Spleen (tissue), 13 donors: ENCODE measurements at places on chromosomes 4 and X. TPM values are rescaled to one million over a fixed set of nuclear protein-coding genes. Genes with fewer than 3 reads are reported as not detected.

GNPDA2 gene
- total RNA-seq = 18.8 TPM

- DNase-seq = no peak
Observed at GRCh38 chr4:14184265-14184664, 556.7 kb upstream of the BOD1L1 start.

CXorf49B gene
- not detected for total RNA-seq

DNA sequence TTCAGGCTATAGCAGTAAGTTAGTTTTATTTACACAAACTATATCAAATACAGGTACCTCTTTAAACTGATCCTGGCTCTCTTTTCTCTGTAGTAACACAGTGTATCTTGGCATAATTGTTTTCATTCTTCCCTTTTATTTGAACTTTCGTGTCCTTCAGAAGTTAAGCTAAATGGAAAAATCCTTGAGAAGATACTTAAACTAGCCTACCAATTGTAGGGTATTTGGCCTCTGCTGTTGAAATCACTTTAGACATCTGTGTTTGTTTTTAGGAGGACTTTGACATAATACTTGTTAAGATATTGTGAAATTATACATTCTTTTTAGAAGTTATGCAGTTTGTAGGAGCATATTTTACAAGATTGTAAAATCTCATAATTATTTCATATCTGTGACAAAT lies 90.3 kb upstream of the GK2 start:
- DNase-seq = no peak

DNA sequence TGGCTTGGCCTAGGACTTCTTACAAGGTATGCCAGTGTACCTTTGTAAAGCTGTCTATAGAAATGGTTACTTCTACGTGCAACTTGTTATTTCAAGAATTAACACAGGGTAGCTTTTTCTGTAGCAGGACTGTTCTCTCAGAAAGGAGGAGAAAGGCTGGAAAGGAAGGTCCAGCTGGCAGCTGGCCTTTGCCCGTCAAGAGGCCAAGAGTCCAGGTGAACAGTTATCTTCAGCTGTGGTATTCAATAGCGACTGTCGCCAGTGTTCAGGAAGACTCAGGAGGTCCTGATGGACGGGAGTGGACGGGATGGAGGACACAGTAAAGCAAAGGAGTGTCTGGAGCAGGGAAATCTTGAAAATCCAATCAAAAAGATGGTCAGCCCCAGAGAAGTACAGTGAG lies 4.7 kb downstream of the CYP4V2 start:
- no peak for DNase-seq

GRCh38 chr4:54527532-54527931 lies 130.2 kb upstream of the KIT start:
- no peak for DNase-seq

VSIG4 gene
- total RNA-seq = 113 TPM

DNA sequence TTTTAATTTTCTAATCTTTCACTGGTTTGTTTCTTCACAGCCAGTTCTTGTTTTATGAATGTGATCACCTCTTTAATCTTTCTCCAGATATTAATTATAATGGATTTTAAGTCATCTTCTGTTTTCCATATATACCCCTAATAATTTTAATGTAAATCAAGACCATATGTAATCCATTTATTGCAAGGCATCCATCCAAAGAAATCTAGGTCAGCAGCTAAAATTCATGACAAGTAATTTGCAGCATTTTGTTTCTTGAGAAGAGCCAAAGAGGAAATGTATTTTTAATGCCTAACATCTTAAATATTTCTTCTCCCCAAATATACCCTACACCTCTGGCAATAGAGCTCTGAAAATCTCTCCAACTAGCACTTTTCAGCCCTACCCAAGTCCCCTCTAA lies 81.1 kb downstream of the SUPT20HL2 start:
- no peak for DNase-seq

DNA sequence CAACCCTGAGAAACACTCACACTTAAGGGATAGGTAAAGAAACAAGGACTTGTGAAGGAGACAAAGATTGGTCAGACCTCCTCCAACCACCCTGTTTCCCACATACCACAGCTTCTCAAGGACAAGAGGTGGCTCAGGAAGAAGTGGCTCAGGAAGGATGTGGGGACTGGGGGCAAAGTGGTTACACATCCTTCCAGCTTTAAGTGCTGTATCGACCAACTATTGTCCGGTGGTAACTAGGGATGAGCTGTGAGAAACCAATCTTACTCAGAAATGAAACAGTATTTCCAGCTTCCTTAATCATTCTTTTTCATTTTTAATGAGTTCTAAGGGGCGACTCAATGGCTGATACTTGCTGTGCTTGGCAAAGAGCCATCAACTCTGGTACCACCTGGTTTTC lies 8.5 kb upstream of the LHFPL1 start:
- DNase-seq = no peak

GRCh38 chr4:2251073-2251794 lies 9.3 kb upstream of the HAUS3 start:
- peak; percentile 69 for DNase-seq

- no peak for DNase-seq
Observed at GRCh38 chr4:183860731-183861130, 44.4 kb upstream of the STOX2 start.

DNA sequence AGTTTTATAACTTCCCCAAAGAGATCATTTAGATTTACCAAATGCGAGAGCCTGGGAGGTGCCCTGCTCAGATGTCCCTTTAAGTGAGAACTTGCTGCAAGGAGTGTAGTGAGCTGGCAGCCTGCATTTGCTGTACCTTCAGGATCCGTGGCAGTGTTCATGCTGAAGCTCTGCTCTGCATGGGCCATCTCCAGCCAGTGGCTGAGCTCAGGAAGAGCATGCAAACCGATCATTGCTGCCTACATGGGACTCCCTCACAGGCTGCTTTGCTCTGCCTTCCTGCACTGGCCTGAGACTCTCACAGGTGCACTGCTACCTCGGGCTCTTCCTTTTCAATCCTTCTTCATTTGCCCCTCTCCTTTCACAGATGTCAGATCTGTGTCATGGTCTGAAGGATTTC lies 152.0 kb upstream of the SFRP2 start:
- DNase-seq = no peak

CXorf49 gene
- total RNA-seq = not detected

- DNase-seq = no peak
Observed at GRCh38 chr4:81743731-81744435, 272.2 kb upstream of the RASGEF1B start.

DNA sequence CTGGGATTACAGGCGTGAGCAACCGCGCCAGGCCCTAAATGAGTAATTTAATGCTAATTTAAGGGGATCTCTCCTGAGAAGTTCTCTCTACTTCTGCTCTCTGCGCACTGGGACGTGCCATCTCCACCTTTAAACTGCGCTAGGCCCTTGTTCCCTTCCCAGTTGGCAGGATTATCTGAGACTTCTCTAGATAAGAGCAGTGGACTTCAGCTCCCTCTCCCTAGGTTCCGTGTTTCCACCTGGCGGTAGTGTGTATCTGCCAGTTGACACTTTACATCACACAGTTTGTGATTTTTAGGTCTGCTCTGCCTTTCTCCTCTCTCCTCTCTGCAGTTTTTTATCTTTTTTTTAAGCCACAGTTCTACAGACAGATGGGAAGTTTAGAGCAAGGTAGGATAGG lies 40.2 kb downstream of the ARHGAP10 start:
- no peak for DNase-seq

GRCh38 chr4:4992833-4993232 lies 26.4 kb downstream of the CYTL1 start:
- no peak for DNase-seq

FDCSP gene
- total RNA-seq = 9.8 TPM

COL4A6 gene
- total RNA-seq = 0.76 TPM

GRCh38 chr4:150268444-150268843 lies 190.2 kb downstream of the DCLK2 start:
- DNase-seq = no peak

GRCh38 chrX:39895218-39896110 lies 202.3 kb downstream of the BCOR start:
- DNase-seq = no peak

FHDC1 gene
- total RNA-seq = 11.6 TPM

- no peak for DNase-seq
Observed at GRCh38 chr4:143360838-143361625, 24.4 kb downstream of the GAB1 start.

- no peak for DNase-seq
Observed at GRCh38 chr4:80007745-80008149, 65.3 kb downstream of the ANTXR2 start.

GRCh38 chr4:82394896-82395295 lies 21.1 kb upstream of the HNRNPD start:
- DNase-seq = no peak

GRCh38 chrX:74015379-74016019 lies 288.5 kb upstream of the ZCCHC13 start:
- DNase-seq = no peak
